ENCODE measurements at places on chromosomes 1 and 21.

GRCh38 chr1:11143907-11144306 is 44.2 kb upstream of the EXOSC10 start:
- no peak for DNase-seq

GRCh38 chr1:159653201-159653600 is 61.2 kb downstream of the CRP start:
- no peak for DNase-seq

DNA sequence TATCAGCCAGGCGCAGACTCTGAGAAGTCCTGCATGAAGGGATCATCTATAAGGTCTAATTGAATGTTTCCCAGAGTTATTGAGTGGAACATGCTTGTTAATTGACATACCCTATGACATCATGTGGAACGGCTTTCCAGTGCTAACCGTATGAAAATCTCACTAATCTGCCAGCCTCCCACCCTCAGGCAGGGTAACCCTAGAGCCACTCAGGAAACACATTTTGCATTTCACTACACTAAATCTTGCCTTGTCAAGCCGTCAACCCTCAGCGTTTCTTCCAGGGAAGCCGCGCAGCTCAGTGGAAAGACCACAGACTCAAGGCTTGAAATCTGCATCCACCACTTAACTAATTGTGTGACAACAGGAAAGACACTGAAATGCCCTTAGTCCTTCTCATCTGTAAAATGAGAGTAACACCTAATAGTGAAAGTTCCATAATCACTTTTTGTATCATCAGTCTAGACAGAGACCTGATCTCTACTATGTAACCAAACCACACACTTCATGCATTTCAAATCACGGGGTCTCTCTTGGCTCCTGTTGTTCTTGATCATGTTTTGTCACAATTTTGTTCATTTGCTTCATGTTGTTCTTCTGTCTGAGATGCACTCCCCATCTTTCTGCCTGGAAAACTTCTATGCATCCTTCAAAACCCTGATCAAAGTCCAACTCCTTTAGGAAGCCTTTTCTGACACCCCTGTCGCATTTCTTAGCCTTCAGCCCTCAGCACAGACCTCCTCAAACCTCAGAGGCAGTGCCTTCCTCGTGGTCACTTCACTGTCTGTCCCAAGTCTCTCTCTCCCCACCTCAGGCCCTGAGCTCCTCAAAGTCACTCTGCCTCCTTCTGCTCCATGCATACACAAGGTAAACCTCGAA is 246.5 kb downstream of the TOMM20 start:
- peak; percentile 61 for DNase-seq

DNA sequence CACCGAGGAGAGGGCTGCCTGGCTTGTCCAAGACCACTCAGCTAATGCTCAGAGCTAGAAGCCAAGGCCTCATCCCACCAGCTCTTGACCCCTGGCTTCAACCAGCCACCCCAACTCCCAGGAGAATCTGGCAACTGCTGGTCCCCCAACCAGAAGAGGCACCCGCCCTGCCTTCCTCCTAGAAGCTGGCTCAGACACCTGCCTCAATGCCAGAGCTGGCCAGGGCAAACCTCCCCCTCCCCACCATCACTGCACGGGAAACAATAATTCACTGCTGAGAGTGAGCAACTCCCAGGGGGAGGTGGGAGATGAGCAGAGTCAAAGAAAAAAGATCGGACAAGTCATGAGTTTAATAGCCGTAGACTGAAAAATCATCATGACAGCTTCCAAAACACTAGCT is 3.3 kb downstream of the CHD5 start:
- no peak for DNase-seq

DNA sequence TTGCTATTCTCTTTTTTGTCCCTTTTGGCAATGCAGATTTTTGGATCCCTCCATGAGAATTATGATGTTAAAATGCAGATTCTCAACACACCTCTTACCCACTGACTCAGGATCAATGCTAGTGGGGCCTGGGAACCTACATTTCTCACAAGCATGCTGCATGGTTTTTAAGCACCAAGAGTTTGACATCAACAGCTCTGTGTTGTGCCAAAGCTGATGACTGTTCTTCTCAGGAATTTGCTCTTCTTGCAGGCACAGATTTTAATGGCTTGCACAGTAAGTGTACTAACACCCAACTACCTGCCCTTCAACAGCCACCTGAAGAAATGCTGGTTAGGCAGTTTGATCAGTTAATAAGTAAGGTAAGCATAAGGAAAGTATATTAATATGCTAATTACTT is 468.7 kb downstream of the PTBP2 start:
- DNase-seq, result no peak

- no peak for DNase-seq
Observed at GRCh38 chr1:157279138-157279801, 141.1 kb upstream of the ETV3 start.

DNA sequence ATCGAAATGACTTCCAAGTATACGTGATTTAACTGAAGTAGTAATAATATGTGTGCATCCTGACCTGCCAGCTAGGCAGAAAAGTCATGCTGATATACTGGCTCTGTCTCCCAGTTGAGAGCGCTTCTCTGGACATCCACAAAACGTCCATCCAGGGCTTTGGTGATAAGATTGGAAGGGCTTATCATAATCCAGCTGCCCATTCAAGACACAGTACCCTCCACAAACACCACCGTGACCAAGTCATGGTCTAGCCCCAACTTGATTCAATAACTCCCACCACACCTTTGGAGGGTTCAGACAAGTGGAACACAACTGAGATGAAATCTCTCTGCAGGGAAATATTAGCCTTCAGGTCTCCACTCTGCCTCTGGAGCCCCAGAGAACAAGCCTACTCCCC is 76.2 kb downstream of the CD46 start:
- no peak for DNase-seq

DNA sequence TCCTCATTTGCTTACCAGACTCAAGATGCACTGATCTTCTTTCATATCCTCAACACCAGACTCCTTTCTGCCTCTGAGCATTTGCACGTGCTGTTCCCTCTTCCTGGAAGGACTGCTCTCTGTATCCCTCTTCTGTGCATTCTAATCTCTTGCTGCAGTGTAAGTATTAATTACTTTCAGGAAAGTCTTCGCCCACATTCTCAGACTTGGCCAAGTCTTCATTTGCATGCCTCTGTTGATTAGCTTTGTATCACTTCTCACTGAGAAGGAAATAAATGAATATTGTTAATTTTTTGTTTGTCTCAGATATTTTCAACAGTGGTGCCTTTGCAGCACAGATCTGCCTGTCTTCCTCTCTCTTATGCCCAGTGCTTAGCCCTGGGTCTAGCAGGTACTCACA is 50.3 kb upstream of the RAB3GAP2 start:
- DNase-seq, result no peak

DNA sequence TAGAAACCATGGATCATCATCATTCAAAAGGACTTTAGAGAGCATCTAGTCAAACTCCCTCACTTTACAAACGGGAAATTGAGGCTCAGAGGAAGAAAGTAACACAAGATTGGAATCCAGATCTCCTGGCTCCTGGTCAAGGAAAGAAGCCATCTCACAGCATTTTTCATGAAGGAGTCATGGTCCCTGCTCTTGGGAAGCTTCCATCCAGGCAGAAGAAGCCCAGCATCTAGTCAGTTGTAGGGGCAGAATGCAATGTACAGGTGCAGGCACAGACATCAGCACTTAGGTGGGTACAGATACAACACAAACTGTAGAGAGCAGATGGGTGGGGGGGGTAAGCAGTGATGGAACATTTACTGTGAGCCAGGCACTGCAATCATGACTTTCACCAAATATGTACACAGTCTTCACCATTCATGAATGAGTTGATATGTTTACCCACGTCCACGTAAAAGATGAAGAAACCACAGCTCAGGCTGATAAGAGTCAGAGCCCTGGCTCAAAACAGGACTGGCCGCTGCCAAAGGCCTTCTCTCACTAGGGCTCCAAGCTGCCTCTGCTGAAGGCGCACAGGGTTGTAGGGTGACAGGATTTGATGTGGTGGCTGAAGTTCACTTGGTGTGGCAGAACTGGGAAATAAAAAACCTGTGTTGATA is 44.0 kb downstream of the OPTC start:
- DNase-seq, result no peak

DNA sequence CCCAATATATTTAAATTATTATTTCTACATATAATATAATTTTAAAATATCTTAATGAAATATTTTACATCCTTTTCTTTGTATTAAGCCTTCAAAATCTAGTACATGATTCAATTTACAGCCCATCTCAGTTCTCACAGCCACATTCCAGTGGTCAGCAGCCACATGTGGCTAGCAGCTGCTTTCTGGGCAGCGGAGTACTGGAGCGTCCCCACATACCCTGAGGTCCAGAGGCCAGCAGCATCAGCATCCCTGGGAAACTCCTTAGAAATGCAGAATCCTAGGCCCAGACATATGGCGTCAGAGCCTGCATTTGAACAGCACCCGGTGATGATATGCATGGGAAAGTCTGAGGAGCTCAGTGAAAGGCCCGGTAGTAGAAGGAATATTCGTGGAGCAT is 8.6 kb upstream of the LHX4 start:
- DNase-seq, result no peak

GRCh38 chr1:111489604-111490003 is 13.8 kb downstream of the ADORA3 start:
- no peak for DNase-seq

DNA sequence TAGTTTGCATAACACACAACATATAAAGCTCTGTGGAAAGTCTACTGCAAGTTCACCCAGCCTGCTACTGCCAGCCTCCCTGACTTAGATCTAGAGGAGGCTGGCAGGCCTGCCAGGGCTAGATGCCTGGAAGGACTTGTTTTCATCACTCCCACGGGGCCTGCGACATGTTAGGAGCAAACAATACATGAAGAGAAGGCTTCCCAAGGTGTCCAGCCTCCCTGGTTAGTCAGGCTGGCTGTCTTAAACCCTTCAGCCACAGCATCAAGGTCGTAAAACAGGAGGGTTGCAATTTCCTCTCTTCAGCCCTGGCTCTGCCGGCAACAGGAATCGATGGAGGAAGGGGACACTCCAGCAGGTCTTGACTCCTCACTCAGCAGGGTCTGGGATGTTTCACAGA is 104.5 kb downstream of the NGF start:
- DNase-seq, result no peak

GRCh38 chr21:34732388-34732821 is 63.6 kb downstream of the CLIC6 start:
- DNase-seq, result no peak

DNA sequence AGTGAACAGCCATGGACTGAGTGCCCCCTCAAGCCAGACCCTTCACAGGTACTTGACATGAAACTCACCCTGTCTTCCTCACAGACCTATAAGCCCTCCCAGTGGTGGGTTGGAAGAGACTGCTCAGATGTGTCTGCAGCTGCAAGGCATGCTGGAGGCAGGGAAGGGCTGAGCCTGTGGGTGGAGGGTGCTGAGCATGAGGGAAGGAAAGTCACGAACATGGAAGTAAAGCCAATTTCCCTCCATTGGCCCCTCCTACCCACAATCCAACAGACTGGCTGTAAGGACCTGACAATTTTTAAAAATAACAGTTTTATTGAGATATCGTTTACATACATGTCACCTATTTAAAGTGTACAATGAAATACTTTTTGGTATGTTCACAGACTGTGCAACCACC is 44.1 kb downstream of the RCSD1 start:
- DNase-seq, result no peak

- DNase-seq, result no peak
Observed at GRCh38 chr1:219507437-219507836, 105.5 kb downstream of the ZC3H11B start.

DNA sequence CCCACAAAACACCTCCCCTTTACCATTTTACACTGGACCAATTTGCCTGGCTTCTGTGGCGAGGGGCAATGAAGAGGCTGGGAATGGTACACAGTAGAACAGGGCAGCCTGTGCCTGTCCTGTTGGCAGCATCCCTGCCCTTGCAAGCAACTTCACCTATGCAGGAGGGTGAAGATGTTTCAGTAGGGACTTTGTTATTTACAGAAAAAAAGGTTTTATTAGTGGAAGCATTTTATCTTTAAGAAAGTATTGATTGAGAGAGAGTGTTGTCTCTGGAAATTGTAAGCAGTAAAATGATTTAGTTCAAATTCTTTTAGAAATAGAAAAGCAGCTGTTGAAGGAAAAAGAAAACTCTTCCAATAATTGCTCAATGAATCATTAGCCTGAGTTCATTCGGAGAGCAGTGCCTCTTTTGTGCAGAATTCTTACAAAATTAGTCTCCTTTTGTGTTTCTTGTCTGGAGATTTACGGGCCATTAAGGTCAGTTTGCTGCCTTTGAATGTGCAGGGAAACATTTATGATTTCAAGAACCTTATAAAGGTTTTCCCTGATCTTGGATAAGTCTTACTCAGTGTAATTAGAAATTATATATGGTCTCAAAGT is 49.1 kb downstream of the HHAT start:
- no peak for DNase-seq

GRCh38 chr1:200180821-200181220 is 153.3 kb downstream of the NR5A2 start:
- no peak for DNase-seq

DNA sequence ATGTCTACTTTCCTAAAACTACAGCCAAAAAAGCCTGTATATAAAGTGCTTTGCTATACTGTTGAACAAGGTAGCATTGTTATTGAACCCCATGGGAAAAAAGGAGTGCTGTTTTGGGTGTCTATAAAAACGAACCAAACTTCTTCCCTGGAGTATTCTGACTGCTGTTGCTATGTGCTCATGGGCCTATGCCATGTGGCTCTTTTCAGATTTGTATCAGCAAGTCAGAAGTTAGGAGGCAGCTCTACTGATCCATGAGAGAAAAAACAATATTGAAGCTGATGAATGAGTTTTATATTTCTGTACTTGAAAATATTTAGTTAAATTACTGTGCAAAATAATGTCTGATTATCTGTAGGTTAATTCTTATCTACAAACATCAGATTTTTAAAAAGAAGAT is 66.5 kb downstream of the ADGRL2 start:
- DNase-seq, result no peak

DNA sequence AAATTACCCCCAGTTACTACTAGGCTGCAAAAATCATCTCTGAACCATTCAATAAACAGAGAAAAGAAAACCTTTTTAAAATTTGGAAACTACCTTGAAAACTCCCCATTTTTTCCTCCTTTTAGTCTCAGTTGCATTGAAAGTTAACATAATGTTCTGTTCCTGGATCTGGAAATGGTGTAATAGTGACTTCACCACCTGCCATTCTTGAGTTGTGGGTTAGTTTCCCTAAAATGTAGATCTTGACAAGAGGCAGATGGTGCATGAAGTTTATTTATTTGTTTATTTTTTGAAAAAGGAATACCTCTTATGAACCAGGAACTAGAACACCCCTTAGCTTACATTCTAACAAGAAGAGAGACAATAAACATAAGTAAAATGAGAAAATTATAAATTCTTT is 72.8 kb downstream of the ATF6 start:
- DNase-seq, result no peak

GRCh38 chr1:53127546-53127945 is 14.9 kb downstream of the SLC1A7 start:
- no peak for DNase-seq

DNA sequence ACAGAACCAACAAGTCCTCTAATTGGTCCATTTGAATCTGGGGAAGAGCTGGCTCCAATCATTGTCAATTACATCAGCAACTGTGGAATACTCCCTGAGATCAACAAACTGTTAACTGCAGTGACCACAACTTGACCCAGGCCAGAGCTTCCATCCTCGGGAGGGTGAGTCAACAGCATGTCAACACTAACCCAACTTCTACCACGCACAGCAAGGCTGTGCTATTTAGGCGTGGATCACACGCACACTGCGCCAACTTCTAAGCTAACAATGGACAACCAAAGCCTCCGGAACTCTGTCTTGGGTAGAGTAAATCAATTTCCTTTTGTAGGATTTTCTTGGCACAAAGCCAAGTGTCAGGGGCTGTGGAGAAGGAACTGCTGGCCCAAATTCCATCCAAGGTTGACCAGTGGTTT is 30.4 kb downstream of the APP start:
- DNase-seq, result no peak

Measured in activated T-cell treated with anti-CD3 and anti-CD28 coated beads, Interleukin-2, amount 50 U/mL, for 48 hours (primary cell).